ENCODE measurements at places on chromosomes 7 and 10. TPM values are rescaled to one million over a fixed set of nuclear protein-coding genes. Genes with fewer than 3 reads are reported as not detected.

The PNLIPRP1 gene
- not detected for total RNA-seq

The MICALL2 gene
- total RNA-seq = 18.7 TPM

DNA sequence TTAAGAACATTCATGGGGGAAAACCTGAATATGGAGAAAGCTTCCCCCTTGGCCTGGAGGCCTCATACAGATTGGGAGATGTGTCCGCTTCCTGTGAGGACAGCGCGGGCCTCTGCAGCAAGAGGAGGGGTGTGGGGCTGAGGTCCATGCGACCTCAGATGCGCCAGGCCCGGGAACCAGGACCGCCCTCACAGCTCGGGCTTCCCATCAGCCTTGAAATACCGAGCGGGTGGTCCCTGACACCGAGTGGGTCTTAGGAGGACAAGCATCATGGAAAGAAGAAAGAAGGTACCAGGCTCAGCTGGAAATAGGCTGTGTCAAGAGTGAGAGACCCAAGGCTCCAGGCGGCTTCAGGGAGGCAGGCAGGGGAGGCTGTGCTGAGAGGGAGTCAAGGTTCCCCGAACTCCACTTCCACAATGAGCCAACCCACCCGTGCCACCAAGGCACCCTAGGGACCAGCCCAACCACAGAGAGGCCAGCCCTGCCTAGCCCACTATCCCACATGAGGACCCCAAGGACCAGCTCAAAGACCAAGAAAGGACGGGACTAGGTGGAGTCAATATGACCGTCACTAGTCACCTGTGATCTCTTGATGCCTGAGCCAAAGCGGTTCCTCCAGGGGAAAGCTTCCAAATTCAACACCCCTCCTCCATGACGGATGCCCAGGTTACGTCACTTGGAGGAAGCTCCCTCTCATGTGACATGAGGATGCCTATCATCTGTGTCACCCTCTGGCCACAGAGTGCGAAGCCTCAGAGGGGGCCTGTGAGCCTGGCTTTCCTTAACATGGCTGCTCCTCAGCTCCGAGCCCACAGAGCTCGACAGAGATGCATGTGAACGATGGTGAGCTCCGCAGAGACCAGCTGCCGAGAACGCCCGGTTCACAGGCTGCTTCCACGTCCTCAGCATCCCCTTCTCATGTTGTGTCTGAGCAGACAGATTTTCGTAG, 103.7 kb downstream of the TCERG1L start:
- H3K36me3 ChIP-seq = no peaks in the 10 kb centered on the region
- H3K27ac ChIP-seq = no peak overlapping the region
- H3K4me3 ChIP-seq = no peak overlapping the region
- peaks cover 4% of the 10 kb centered on the region for H3K4me1 ChIP-seq
- no peaks in the 10 kb centered on the region for H3K27me3 ChIP-seq

DNA sequence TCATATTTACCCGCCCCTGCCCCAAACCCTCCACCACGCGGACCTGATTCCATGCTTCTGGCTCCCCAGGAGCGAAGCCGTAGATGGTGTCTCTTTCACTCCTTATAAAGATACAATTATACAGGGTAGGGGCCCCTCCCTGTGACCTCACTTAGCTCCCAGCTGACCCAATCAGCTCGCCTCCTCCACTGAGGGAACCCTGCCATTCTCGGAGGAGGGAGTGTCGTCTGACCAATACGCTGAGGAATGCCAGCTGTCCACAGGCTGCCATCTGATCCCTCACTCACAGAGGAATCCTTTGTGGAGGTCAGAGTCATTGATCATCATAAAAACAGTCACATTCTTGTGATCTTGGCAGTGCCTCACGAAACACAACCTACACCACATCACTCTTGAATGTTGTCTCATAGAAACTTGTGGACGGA, 67.5 kb upstream of the INSIG1 start:
- peak overlapping the region; percentile 45 for H3K27ac ChIP-seq
- peaks cover 5% of the 10 kb centered on the region for H3K27me3 ChIP-seq
- no peak for DNase-seq
- H3K36me3 ChIP-seq = no peaks in the 10 kb centered on the region

The SFRP4 gene
- not detected for total RNA-seq

DNA sequence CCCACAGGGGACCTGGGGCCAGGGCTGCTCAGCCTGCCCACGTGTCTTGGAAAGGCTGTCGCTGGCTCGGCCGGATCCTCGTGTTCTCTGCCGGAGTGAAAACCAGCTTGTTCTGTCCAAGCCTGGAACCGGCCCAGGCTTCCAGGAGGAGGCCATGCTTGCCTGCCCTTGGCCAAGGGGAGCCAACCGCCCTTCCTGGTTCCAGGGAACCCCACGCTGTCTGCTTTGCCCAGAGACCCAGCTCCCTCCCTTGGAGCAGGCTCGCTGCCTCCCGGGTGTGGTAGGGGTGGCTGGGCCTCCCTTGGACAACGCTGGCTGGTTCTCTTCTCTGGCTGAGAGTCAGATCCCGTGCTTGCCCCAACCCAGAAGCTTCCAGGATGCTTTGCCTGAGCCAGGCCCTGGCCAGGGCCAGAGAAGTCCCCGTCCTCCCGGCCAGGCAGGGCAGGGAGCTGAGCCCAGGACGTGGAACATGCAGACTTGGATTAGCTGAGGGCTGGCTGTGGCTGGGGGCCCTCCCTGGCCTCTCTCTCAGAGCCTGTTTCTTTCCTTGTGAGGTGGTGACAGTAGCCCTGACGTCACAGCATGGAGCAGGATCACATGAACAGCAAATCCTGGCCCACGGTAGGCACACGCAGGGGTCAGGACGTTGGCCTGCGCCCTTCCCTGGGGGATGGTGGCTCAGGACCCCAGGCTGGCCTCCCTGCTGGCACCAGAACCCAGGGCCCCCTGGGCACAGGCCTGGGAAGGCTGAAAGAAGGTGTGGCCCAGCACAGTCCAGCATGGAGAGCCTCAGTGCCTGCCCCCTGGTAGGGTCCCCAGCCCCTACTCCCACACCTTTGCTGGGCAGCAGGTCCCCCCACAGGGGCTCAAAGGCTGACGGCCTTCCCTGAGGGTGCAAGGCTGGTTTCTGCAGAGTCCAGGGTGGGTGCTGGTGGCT, 67.5 kb downstream of the PWWP2B start:
- no peak overlapping the region for H3K4me3 ChIP-seq
- H3K4me1 ChIP-seq = peaks cover 2% of the 10 kb centered on the region
- no peak for DNase-seq
- H3K27ac ChIP-seq = no peak overlapping the region
- H3K27me3 ChIP-seq = no peaks in the 10 kb centered on the region

GRCh38 chr7:44184206-44184872, 4.9 kb downstream of the GCK start:
- no peak overlapping the region for H3K4me3 ChIP-seq
- DNase-seq = no peak
- H3K4me1 ChIP-seq = no peaks in the 10 kb centered on the region
- H3K27ac ChIP-seq = no peak overlapping the region
